ENCODE measurements at places on chromosomes 13 and 19. TPM values are rescaled to one million over a fixed set of nuclear protein-coding genes. Genes with fewer than 3 reads are reported as not detected.

SCEL gene
- total RNA-seq = not detected

ZNF420 gene
- 2.6 TPM for total RNA-seq

IGLON5 gene
- not detected for total RNA-seq

OR7C1 gene
- not detected for total RNA-seq

ATP4A gene
- total RNA-seq = not detected

CLDN10 gene
- total RNA-seq = 228 TPM

SOX1 gene
- not detected for total RNA-seq

KLK3 gene
- total RNA-seq = not detected

TDRD12 gene
- not detected for total RNA-seq

ETV2 gene
- not detected for total RNA-seq

SIAH3 gene
- total RNA-seq = under 0.01 TPM

F7 gene
- not detected for total RNA-seq

TNNI3 gene
- total RNA-seq = not detected

IL4I1 gene
- 0.52 TPM for total RNA-seq

CCDC159 gene
- total RNA-seq = 26.5 TPM

IZUMO4 gene
- total RNA-seq = 4.0 TPM

PLK5 gene
- not detected for total RNA-seq

SHISA7 gene
- not detected for total RNA-seq

CUL4A gene
- 62.3 TPM for total RNA-seq

RFPL4A gene
- total RNA-seq = not detected

MIER2 gene
- total RNA-seq = 9.6 TPM

LILRA1 gene
- 0.26 TPM for total RNA-seq

WDR62 gene
- 0.33 TPM for total RNA-seq

KLK5 gene
- total RNA-seq = not detected

ZNF439 gene
- 7.9 TPM for total RNA-seq

ZNF813 gene
- 1.6 TPM for total RNA-seq

NXNL1 gene
- total RNA-seq = not detected

RNF17 gene
- not detected for total RNA-seq

FOXA3 gene
- 3.0 TPM for total RNA-seq

PTPRS gene
- total RNA-seq = 139 TPM

CABP5 gene
- not detected for total RNA-seq

ZNF559 gene
- 6.6 TPM for total RNA-seq

MIR17HG gene
- 7.5 TPM for total RNA-seq

U2AF2 gene
- total RNA-seq = 106 TPM

ZNF773 gene
- 1.6 TPM for total RNA-seq

S1PR2 gene
- total RNA-seq = 3.6 TPM

ZNF556 gene
- total RNA-seq = not detected

P2RY11 gene
- total RNA-seq = 2.9 TPM

Measured in body of pancreas (tissue), 4 donors.